ENCODE measurements at places on chromosomes 4 and X.

DNA sequence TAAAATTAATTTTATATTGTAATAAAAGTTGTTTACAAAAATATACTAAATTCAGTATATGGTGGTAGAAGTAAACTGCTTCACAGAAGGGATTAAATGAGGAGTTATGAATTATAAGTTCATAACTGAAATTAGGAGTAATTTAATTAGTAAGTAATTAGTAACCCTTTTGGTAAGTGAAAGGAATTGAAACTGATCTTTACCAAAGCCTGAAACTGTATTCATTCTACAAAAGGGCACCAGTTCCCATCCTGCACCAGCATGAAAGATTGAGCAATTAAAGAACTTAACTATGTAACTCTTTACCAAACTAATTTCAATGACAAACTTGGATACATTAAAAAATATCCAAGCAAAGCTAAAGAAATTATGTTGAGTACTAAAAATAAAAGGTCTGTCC is 8.2 kb downstream of the MED14 start:
- DNase-seq: no peak

- DNase-seq: no peak
Observed at GRCh38 chr4:147582386-147583060, 34.7 kb upstream of the TMEM184C start.

GRCh38 chr4:112847045-112847444 is 202.4 kb upstream of the ANK2 start:
- no peak for DNase-seq

GRCh38 chrX:9271789-9272525 is 192.9 kb upstream of the TBL1X start:
- no peak for DNase-seq

DNA sequence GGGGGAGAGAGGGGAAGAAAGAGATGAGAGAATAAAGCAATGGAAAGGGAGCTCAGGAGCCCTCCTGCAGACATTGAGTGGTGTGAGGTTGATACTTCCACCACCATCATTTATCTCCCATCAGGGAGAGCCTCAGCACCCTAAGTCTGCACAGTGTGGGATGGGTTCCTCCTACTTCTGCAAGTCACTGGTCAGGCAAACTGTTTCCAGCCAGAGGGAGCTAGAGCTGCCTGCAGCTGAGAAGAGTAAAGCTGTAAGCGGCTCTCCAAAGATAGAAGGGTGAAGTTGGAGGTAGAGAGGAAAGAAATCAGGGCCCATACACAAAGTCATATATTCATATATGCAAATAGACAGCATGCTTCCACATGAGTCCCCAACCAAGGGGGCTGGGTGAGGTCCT is 21.9 kb upstream of the ZNF81 start:
- DNase-seq: no peak

GRCh38 chr4:77002321-77003107 is 53.0 kb downstream of the SEPTIN11 start:
- DNase-seq: no peak

DNA sequence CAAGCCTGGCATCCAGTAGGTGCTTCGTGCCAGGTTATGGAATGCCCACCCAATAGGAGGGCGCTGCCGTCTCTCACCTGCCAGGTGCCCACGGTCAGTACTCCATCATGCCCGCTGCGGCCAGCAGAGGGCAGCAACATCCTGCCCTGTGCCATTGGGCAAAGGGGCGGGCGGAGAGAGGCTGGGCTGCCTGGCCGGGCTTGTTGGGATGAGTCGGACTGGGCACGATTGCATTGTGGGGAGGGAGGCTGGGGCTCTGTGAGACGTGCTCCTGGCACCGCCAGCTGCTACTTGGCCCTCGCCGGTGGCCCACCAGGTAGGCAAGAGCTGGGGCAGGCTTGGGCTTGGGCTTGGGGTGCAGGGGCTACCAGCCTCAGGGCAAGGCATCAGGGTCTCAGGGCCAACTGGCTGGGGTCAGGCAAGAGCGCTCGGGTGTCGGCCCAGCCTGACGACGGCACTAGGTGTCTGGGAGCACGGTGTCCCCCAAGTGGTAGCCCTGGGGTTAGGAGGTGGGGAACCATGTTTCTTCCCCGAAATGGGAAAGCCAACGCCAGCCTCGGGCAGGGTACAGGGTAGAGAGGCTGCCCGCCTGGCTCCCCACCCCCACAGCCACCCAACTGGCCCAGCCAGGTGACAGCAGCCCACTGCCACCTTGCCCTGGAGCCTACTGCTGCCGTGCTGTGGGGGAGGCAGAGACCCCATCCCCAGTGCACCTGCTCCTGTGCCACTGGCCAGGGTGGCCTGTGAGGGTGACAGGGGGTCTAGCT is at the start of gene PLXNB3:
TSS of gene PLXNB3 (plus strand) at position 261 of the 767 bp plus-strand sequence. CDS start 1,287 bp downstream, outside the sequence.
- DNase-seq: peak; percentile 60

DNA sequence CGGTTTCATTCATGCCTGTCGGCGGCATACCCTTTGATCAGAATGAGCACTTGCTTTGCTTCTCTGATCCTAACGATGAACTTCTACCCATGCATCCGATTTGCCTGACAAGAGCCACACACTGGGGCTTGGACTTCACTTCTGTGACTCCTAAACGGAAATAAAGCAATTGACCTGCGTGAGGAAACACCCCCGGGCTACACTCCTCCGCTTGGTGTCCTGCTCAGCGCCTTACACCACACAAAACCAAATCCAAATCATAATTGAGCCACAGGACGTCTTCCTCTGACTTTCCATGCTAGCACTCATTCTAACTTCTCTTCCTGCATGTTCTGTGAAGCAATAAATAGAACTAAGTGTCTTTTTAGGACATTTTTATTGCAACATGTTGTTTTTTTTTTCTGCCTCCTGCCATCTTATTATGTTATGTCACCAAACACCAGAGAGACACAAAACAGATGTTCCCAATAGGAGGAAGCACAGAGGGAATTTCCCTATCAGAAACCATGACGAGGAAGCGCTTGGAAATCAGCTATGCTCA is 110.8 kb upstream of the FAM9B start:
- DNase-seq: no peak

DNA sequence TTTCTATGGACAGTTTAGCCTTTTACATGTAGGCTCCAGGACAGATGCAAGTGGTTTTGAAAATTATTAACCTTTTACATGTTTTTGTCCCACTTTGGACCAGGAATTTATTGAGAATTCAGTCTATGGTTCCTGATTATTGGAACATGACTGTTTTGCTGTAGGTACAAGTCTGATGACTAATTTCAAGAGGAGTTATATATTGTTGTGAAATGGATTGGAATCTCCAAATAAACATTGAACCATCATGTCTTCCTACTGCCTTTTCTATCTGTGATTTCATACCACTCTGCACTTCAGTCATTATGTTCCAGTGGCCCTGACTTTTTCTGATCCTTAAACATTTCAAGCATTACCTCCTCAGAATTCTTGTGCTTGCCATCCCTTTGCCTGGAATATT is 35.9 kb downstream of the TBC1D19 start:
- no peak for DNase-seq

GRCh38 chr4:155681886-155682285 is 15.2 kb downstream of the GUCY1A1 start:
- DNase-seq: no peak

DNA sequence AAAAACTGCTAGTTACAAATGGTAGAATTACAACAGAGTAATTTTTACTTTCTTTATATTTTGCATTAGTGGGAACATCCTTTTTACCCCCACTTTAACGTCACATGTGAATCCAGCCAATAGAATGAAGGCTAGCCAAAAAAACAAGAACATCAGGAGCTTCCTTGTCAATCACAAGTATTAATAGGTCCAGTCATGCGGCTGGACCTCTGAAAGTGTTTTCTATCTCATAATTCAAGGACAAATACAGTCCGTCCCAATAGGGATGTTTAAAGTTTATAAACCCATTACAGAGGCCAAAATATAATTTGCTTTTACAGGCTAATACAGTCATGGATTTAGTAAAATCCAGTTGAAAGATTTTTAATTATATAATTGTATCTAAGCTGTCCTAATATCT is 110.7 kb downstream of the APBB2 start:
- no peak for DNase-seq

GRCh38 chr4:29805245-29805644 is 914.9 kb upstream of the PCDH7 start:
- no peak for DNase-seq

GRCh38 chrX:111282139-111282538 is 11.9 kb upstream of the CAPN6 start:
- no peak for DNase-seq

DNA sequence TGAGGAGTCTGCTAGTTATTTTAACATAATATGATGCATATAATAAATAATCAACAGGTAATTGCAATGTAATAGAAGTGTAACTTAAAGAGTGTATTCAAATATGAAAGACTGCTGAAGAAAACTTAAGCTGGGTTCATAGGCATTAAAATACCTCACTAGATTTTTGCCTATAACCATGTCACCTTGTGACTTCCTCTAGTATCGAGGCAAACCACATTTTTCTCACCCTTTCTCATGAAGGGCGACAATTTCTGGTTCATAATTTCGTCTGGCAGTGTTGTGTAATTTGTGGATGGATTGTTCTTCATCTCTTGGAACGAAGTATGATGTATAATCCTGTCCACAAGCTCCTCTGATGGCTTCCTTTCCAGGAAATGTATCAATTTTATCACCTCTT is 16.0 kb downstream of the SULT1E1 start:
- no peak for DNase-seq

- DNase-seq: no peak
Observed at GRCh38 chr4:8419222-8420041, 21.1 kb downstream of the ACOX3 start.

DNA sequence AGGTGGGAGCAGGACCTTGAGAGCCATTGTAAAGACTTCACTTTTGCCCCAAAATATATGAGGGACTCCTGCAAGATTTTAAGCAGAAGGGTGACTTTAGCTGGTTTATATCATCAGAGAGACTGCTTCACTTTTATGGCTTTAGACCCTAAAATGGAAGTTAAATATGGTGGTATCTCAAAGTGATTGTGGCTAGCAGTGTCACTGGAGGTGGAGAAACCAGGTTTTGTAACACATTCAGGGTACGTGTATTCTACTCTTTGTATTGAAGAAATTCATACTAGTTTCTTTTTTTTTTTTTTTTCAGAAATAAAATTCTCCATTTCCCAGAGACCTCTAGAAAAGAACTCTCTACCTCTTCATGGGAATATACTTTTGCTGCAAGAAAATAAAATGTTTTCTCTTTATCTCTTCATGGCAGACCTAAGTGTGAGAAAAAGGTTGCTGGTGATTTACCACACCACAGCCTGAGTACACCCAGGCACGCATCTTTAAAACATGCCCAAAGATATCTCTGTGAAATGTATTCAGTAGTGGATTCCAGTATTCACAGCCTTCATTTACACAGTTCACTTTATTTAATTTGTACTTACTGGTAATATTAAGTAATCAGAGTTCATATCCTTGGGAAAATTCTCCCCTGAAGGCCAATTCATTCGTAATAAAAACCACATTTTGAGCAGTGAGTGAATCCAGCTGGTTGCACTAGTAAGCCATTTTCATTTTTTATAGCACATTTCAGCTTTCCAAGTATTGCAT is 74.3 kb upstream of the GUCY1A1 start:
- DNase-seq: no peak

- no peak for DNase-seq
Observed at GRCh38 chr4:10072420-10073017, 44.1 kb downstream of the WDR1 start.

DNA sequence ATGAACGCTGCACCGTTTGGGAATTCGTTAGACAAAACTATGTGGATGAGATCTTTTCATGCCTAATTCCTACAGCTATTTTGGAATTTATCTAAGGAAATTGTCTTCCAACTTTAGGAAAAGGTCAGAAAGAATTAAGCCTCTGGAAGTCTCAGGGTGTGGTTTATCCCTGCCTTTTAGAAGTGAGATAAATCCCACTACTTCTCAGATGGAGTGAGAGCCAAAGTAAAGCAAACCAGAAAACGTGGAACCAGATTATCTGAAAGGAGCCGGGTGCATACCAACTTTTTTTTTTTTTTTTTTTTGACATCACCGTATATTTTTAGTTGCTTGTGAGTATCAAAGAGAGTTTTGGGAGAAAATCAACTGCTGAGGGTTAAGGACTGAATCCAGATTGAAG is 79.6 kb downstream of the VCX2 start:
- DNase-seq: no peak

- no peak for DNase-seq
Observed at GRCh38 chr4:13783800-13784411, 156.4 kb upstream of the BOD1L1 start.

- no peak for DNase-seq
Observed at GRCh38 chr4:47526281-47526680, 41.2 kb downstream of the ATP10D start.

- DNase-seq: no peak
Observed at GRCh38 chr4:42478509-42478908, 81.2 kb downstream of the SHISA3 start.

Data from amniotic stem cell (primary cell).